ENCODE measurements at places on chromosomes 4 and X.

GRCh38 chr4:52256522-52256921 is 205.4 kb downstream of the SPATA18 start:
- no peak for DNase-seq

GRCh38 chrX:20139966-20140365 is 1.7 kb downstream of the EIF1AX start:
- no peak for DNase-seq

DNA sequence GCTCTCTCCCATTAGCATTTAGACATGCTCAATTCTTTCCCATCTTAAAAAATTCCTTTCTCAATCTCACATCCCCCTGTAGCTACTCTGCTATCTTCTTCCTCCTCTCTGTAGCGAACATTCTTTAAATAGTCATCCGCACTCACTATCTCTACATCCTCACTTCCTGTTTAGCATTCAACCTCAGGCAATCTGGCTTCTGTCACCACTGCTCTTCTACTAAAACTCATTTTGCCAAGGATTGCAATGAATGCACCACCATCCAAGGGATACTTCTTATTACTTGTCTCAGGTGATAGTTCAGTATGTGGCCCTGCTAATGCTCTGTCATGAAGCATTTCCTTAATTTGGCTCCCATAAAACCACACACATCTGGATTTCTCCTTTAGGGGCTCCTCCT is 10.9 kb upstream of the TET2 start:
- DNase-seq, result peak; percentile 64

GRCh38 chr4:2298532-2298991 is 36.7 kb upstream of the MXD4 start:
- DNase-seq, result no peak

DNA sequence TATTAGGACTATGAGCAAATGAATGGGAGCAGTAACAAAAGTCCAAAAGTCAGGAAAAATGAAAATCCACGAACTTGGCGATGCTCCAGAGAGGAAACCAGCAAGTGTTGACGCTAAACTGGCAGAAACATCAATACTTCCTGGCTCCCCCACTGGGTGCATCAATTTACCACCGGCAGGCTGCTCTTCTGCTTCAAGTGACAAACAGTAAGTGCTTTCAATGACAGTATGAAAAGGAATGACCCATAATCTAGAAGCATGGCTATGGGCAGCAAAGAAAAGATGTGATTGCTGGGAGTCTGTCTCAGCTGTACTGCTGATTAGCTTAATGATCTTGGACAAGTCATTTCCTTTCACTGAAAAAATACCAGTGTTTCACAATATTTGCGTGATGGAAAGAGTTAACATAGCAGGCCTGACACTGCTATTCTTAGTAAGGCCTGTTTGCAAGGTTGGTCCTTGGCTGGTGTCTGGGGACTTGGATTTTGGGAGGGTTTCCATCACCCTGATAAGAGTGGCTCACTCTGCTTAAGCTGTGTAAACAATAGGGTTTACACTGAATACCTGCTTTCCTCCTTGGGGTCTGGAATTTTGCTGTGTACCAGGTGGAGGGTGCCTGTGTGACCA is 8.7 kb downstream of the ATP11C start:
- DNase-seq, result no peak

GRCh38 chr4:128347930-128348660 is 60.5 kb upstream of the PGRMC2 start:
- peak; percentile 39 for DNase-seq

GRCh38 chr4:144384408-144384807 is 243.9 kb upstream of the GYPA start:
- DNase-seq, result no peak

- DNase-seq, result no peak
Observed at GRCh38 chrX:109464231-109464630, 17.7 kb downstream of the GUCY2F start.

- peak; percentile 58 for DNase-seq
Observed at GRCh38 chr4:98260047-98260578, 1.1 kb upstream of the RAP1GDS1 start.

- DNase-seq, result no peak
Observed at GRCh38 chrX:10875995-10876394, 235.1 kb upstream of the HCCS start.

- no peak for DNase-seq
Observed at GRCh38 chr4:77031544-77031943, 44.2 kb downstream of the CCNI start.

GRCh38 chr4:96352051-96352517 is 512.2 kb downstream of the PDHA2 start:
- DNase-seq, result peak; percentile 76

GRCh38 chr4:54897590-54897989 is 227.8 kb downstream of the KDR start:
- DNase-seq, result no peak

GRCh38 chrX:53347948-53348347 is 66.6 kb upstream of the IQSEC2 start:
- no peak for DNase-seq

- no peak for DNase-seq
Observed at GRCh38 chrX:147847999-147848398, 63.7 kb upstream of the FMR1 start.

GRCh38 chrX:50812995-50813842 is 775 bp downstream of the SHROOM4 start:
- no peak for DNase-seq

DNA sequence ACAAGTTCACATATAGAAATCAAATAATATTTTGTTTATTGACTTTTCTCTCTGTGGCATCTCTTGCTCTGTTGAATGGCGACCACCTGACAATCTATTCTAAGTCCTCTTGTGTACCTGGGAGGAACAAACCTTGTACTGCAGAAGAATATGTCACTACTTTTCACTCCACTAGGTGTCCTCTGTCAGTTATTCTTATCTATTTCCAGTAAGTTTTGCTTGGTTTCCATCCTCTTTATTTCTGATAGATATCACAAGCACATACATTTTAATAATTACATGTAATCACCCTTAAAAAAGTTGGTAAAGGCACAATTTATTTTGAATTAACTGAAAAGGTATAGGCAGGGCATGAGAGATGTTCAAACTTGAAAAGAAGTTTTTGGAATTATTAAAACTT is 238.4 kb downstream of the SNCA start:
- DNase-seq, result peak; percentile 62

GRCh38 chr4:151418385-151418784 is 9.4 kb downstream of the FHIP1A start:
- DNase-seq, result no peak

GRCh38 chr4:182318256-182318655 is 75.1 kb downstream of the TENM3 start:
- no peak for DNase-seq

- no peak for DNase-seq
Observed at GRCh38 chr4:101345596-101346350, 1.6 kb downstream of the PPP3CA start.

- no peak for DNase-seq
Observed at GRCh38 chr4:126395664-126396063, 1080.9 kb downstream of the FAT4 start.

DNA sequence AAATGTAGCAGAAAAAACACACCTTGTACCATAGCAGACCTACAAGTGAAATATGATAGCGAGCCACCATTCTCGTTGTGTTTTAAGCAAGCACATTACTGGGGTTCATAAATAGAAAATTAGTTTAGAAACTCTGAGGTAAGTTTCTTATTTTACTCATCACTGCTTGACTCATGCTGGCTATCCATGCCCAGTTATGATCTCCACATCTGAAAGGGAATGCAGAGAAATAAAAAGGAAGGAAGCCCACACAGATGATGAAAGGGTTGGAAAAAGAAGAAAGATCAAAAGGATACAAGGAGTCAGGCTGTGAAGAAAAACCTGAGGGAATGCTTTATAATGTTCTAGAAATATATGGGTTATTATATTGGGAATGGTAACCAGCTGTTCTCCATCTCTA is 54.5 kb downstream of the CAMK2D start:
- no peak for DNase-seq

DNA sequence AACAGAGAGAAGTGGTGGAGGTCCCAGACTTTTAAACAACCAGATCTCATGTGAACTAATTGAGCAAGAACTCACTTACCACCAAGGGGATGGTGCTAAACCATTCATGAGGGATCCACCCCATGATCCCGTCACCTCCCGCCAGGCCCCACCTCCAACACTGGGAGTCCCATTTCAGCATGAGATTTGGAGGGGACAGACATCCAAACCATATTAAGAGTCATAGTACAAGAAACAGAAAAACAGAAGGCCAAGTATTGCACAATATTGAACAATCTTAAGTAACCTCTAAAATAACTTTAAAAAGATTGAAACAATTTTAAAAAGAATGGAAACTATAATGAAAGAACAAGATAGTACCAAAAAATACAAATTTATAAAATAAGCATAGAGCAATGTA is 110.0 kb downstream of the CBR4 start:
- DNase-seq, result no peak

DNA sequence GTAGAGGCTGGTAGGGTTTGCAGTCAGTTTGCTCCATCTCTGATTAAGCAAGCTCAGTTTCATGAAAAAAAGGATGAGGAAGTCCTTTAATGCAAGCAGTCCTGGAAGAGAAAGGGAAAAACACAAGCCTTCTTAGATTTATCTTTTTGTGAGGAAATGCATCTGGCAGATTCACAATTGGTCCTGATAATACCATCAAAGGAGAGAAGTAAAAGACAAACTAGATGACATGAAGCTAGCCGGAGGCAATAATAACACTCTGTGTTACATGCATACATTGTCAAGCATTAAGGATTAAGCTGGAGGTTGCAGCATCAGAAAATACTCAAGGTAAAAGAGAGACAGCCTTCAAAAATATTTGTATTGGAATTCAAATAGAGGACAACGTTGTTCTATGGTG is 356.0 kb upstream of the TEX13C start:
- DNase-seq, result no peak

GRCh38 chr4:8402181-8402597 is 38.3 kb downstream of the ACOX3 start:
- DNase-seq, result no peak

- no peak for DNase-seq
Observed at GRCh38 chrX:72621163-72621562, 48.5 kb upstream of the HDAC8 start.

- DNase-seq, result no peak
Observed at GRCh38 chrX:8403988-8404387, 60.6 kb upstream of the VCX3B start.

DNA sequence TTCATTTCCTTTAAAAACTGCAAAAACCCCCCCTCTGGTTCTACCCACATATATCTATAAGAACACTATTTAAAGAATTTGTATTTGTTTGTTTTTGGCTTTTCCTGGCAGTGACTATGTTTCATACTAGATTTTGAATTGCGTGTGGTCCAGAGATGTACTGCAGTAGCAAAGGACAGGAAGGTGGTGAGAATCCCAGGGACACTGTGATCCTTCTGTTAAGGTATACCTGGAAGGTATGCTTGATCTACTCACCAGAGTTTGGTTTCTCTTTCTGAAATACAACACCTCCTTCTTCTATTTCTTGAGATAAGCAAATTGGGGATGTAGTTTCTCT is 129.6 kb upstream of the RASGEF1B start:
- DNase-seq, result no peak

DNA sequence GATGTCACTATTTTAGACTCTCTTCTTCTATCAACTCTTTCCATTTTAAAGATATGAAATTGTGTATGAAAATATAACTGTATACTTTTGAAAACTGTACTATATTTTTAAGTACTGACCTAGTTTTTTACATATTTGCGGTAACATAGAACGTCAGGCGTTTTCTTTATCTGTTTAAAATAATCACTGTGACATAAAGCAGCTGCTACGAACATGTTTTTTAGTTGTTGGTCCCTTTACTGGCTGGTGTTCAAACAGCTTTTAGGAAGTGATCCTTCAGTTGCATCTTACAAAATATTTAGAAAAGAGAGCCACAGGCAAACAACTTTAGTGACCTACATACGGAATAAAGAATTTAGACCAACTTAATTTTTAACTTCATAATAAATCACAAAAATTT is 73.1 kb downstream of the METTL14 start:
- no peak for DNase-seq

DNA sequence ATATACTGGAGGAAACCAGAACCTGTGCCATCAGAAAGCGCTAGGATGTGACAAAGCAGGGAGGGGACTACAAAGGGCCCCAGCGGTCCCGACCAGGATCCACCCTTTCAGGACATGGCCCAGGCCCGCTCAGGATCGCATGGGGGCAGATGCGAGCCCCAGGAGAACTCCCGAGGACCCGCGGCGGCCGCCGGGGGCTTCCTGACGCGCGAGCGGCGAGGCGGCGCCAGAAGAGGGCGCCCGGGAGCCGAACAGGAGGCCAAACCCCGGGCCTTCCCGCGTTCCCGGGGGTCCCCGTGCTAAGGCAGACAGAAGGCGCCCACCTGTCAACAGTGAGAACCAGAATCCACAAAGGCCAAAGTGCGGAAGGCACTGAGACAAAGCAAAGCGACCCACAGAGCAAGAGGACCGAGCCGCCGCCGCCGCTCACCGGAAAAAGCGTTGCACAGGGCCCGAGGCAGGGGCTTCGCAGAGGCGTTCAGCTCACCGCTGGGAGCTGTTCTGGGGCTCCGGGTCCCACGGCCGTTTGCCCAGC is 7.3 kb upstream of the OPN1LW start:
- DNase-seq, result peak; percentile 75

DNA sequence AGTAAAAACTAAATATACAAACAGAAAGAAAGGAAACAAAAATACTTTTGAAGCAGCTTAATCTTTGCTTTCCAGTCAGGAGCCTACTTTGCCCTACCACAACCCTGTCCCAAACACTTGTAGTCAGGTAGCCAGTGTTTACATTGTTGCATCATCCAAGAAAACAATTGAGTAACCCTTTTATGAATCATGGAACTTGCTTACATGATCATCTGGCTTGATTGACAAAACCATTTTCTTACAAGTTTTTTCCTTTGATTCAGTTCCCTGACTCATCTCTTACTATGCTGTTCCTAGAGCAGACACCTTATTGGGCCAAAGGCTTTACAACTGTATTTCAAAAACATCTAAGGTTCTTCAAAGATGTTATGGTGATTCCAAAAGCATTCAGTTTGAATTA is 740.1 kb downstream of the KLHL13 start:
- DNase-seq, result no peak

DNA sequence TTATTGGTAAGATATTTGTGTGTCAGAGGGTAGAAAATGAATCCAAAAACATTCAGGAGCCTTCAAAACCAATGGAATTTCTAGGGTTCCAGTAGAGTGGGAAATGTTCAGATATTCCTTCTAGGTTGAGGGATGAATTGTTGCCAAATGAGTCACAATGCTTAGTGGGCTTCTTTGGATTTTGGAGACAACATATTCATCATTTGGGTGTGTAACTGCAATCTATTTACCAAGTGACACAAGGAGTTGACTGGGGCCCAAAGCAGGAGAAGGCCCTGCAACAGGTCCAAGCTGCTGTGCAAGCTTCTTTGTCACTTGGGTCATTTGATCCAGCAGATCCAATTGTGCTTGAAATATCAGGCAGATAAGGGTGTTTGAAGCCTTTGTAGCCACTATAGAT is 551.5 kb upstream of the PITX2 start:
- DNase-seq, result no peak

- no peak for DNase-seq
Observed at GRCh38 chr4:33886356-33886755, 2358.0 kb downstream of the ARAP2 start.
